ENCODE measurements at places on chromosomes 12 and 14.

DNA sequence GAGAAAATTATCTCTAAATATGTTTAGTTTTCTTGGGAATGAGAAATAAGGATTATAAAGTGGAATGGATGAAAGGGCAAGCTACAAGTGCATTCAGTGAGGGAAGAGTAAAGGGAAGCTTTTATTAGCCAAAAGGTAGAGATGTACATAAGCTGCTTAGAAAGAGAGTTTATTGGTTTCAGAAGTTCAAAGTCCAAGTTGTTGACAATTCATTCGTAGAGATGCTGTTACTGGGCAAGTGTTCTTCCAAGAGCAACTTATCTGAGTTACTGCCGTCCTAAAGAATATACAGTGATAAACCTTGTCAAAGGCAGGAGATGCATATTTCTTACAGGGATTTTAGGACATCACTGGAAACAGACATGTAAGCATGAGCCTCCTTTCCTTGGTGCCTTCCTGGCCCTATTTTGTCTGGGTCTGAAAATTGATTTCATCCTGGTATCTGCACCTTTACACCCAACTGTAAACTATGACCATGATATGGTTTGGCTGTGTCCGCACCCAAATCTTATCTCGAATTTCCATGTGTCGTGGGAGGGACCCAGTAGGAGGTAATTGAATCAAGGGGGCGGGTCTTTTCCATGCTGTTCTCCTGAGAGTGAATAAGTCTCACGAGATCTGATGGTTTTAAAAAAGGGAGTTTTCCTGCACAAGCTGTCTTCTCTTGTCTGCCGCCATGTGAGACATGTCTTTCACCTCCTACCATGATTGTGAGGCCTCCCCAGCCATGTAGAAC lies 46.8 kb downstream of the TRMT5 start:
- DNase-seq = no peak

DNA sequence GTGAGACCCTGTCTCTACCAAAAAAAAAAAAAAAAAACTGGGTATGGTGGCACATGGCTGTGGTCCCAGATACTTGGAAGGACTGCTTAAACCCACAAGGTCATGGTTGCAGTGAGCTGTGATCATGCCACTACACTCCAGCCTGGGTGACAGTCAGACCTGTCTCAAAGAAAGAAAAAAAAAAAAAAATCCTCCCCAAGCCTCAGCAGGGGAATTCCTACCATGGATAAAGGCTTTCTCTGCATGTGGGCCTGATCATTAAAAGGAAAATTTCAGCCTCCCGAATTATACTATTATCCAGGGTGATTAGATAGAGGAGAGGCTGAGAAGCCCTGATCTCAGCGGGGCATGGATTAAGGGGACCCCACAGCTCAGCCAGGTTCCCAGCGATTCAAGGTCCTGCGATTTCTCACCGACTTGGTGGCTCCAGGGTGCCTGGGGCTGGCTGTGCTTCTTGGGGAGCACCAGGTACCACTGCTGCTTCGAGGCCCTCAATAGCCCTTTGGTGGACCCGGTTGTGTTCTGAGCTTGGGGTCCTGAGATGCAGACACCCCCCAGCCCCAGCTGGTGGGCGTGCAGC lies 5.6 kb downstream of the SH2B3 start:
- DNase-seq = no peak

GRCh38 chr12:127635838-127636237 lies 631.1 kb upstream of the TMEM132C start:
- no peak for DNase-seq

DNA sequence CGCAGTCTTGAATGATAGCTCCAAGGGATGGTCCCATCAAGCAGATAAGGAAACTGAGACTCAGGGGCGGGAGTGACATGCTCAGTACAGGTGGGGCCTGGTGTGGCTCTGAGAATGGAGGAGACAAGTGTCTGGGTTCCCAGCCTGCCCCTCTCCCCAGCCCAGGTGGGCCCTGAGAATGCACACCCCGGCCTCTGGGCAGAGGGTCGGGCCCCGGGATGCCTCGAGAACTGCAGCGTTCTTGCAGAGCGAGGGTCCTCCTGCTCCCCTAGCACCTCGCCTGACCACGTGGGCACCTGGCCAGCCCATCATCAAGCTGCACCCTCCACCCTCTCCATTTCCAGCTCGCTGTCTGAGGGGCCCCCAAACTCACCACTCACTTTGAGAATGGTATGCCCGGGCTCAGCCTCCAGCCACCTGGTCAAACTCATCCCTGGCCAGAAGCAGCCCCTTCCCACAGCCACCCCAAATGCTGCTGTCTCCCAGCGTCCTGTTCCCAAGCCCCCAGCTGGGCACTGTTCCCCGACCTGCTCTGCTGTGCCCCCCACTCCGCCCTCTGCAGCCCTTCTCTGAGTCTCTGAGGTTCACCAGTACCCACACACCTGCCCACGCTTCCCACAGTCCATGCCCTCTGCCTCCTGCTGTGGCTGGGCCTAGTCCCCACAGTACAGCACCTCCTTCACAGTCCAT lies 44.3 kb downstream of the CYP46A1 start:
- DNase-seq = no peak

- DNase-seq = no peak
These were observed 96.7 kb downstream of the CCER1 start for GRCh38 chr12:90858252-90858651.

GRCh38 chr12:113471619-113472171 lies at the start of gene LHX5:
LHX5 (minus strand) TSS chr12:113471871; CDS start chr12:113471498, 373 bp downstream.
- DNase-seq = no peak

- no peak for DNase-seq
These were observed 79.2 kb downstream of the FERMT2 start for GRCh38 chr14:52871606-52872005.

GRCh38 chr14:100822013-100822412 lies 3.9 kb upstream of the MEG3 start:
- no peak for DNase-seq

DNA sequence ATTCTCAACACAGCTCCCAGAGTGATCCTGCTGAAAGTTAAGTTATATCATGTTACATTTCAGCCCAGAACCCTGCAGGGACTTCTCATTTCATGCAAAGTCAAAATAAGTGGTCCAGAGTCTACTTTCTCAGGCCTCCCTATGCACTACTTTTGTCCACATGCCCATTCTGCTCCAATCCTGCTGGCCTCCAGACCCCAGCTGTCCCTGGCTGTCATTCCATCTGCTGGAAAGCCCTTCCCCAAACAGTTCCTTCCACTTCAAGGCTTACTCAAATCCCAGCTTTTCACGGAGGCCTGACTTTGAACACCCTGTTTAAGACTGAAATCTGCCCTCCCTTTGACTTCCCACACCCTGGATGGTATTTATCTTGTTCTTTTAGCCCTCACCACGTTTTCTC lies 109.8 kb upstream of the DNM1L start:
- no peak for DNase-seq

GRCh38 chr14:22370084-22370847 lies 218.8 kb downstream of the DAD1 start:
- no peak for DNase-seq

GRCh38 chr14:25484235-25484634 lies 434.3 kb upstream of the STXBP6 start:
- DNase-seq = no peak

- DNase-seq = no peak
These were observed 17.4 kb downstream of the FOXN3 start for GRCh38 chr14:89399594-89400068.

GRCh38 chr12:102953221-102953620 lies 4.3 kb upstream of the ASCL1 start:
- no peak for DNase-seq

- no peak for DNase-seq
These were observed 34.4 kb upstream of the PMCH start for GRCh38 chr12:102232036-102232435.

DNA sequence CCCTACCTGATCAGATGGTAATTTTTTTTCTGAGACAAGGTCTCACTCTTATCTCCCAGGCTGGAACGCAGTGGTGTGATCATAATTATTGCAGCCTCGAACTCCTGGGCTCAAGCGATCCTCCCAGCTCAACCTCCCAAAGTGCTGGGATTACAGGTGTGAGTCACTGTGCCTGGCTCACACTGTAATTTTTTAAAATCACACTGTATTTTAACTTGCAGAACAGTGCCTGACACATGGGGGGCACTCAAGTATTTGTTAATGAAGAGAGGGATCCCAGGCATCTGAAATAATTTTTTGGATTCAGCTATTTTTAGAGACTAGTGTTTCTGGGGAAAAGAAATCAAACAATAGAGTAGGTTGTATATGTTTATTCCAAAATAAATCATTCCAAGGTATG lies 21.7 kb downstream of the LIMA1 start:
- DNase-seq = no peak

DNA sequence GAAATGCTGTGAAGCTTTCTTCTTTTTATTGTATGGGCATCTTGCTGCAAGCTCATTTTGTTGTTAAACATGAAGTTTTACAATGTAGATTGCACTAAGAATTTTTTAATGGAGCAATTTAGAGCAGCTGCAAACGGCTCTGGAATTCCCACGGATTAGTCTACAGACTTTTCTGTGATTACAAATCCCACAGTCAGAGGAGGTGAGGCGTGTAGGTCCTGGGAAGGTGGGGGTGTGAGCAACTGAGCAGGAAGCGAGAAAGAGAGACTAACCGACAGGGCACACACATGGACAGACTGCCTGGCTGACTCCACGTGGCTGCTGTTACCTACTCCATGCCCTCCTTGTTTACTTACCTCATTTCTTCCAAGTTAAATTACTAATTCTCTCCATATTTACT lies 348.5 kb downstream of the NPAS3 start:
- DNase-seq = no peak

GRCh38 chr14:99944241-99944651 lies 121.0 kb upstream of the EVL start:
- no peak for DNase-seq

- no peak for DNase-seq
These were observed 3.7 kb upstream of the RNASE9 start for GRCh38 chr14:20564501-20564997.

DNA sequence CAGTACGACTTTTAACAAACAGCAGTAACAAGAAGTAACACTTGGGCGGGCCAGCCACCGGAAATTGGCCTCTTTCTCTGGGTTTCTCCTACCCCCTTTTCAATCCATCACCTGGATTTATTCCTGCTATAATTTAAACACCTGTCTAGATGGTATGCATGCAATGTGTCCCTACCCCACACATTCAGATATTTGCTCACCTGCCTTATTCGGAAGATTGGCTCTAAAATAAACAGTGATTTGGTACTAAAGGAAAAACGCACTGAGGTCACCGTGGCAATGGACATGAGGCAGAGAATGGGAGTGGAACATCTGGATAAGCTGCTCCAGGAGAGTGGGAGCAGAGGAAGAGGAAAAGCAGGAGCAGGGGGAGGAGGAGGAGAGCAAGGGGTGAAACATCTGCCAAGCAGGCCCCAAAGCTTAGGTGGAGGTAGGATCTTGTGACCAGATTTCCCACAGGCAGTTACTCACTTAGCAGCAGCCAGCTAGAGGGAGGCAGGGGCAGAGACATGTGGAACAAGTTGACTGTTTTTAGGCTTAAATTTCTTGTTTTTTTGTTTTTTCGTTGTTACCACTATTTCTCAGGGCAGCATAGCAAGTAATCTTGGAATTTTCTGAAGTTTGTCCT lies 150.9 kb downstream of the TTLL5 start:
- DNase-seq = no peak

- no peak for DNase-seq
These were observed 1.4 kb downstream of the COCH start for GRCh38 chr14:30875788-30876053.

GRCh38 chr12:88291498-88292131 lies 149.5 kb downstream of the TMTC3 start:
- DNase-seq = no peak

DNA sequence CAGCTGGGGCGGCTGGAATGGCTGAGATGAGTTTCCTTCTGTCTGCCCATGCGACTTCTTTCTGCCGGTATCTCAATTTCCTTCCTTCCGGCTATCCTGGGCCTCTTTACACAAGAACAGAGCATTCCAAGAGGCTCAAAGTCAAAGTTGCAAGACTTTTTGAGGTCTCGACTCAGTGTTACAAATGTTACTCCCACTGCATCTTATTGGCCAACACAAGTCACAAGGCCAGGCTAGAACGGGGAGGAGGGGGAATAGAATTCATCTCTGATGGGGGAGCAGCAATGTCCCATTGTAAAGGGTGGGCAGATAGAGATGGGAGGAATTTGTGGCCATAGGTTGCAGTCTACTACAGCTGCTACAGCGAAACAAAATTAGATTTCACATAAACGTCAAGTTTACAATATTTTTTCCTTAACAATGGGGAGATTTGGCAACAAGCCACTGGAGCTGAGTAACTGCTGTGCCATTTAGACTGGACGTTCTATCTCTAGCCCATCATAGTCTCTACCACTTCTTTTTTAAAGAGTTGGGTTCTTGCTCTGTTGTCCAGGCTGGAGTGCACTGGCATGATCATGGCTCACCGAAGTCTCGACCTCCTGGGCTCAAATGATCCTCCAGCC lies 9.5 kb upstream of the NYNRIN start:
- no peak for DNase-seq

DNA sequence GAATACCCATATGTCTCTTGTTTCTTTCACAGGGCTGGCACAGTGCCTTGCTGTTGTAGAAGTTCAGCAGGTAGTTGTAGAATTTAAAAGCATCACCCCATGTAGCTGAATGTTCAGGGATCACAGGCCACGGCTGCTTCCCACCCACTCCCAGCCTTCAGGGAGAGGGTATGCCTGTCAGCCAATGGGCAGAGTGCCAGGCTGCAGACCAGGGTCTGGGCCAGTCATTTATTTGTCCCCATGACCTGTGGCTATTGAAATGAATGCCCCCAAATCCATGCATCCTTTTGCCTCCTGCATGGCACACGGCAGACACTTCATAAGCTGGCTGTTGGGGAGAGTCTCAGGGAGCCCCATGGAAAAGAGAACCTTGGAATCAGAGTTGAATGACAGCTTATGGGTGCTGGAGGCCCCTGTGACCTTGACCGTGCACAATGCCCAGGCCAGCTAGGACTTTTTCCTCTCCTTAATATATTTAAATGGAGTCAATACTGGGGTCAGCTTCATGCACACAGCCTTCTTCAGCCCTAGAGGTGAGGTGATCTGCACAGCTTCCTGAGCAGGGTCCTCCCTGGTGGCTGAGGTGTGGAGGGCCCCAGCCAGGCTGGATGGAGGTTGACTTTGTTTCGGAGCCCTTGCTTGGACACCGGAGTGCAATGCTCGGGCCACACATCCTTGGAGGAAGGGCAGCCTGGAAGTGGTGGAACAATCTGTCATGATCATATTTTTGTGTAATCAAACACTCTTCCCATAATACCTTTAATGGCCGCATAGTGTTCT lies 45.3 kb downstream of the PRMT8 start:
- DNase-seq = no peak

DNA sequence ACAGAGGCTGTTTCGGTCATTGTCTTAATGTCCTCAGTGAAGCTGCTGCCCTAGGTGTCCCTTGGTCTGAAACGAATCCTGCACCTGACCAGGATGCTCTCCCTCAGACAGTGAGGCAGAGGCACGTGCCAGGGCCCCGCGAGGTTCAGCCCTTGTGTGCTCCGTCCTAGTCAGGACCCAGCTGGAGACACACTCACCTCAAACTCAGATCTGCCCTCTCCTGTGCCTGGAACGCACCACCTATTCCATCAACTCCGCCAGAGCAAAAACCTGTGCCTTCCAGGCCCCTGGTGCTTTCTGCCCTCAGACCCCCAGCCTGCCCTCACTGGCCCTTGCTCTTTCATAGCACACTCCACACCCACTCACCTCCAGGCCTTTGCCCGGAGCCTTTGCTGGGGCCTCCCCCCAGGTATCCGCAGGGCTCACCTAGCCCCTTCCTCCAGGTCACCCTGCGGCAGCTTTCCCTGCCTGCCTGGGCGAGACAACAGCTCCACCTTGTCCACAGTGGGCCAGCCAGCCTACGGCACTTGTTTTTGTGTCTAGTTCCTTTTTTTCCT lies 150.6 kb downstream of the BCL11B start:
- no peak for DNase-seq

All from Kasumi-1 (cell line).